IPS DF 6.9 (cell line): ENCODE measurements at places on chromosomes 11 and 22.

DNA sequence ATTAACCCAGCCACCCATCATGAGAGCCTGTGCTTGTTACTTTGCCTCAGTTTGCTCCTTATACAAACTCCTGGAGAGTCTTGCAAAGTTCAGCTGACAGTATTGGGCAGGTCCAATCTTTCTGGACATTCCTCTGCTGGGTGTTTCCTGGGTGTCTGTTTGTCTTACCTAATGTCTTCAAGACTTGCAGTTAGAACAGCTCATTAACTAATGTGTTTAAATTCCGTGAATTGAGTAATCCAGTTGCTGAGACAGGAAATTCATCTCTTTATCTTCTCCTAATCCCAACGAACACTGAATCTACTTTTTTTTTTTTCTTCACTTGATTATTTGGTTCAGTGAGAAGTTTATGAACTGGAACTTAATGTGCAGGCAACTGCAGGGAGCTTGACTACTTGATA lies 20.6 kb downstream of the BCO2 start:
- no peak for DNase-seq

DNA sequence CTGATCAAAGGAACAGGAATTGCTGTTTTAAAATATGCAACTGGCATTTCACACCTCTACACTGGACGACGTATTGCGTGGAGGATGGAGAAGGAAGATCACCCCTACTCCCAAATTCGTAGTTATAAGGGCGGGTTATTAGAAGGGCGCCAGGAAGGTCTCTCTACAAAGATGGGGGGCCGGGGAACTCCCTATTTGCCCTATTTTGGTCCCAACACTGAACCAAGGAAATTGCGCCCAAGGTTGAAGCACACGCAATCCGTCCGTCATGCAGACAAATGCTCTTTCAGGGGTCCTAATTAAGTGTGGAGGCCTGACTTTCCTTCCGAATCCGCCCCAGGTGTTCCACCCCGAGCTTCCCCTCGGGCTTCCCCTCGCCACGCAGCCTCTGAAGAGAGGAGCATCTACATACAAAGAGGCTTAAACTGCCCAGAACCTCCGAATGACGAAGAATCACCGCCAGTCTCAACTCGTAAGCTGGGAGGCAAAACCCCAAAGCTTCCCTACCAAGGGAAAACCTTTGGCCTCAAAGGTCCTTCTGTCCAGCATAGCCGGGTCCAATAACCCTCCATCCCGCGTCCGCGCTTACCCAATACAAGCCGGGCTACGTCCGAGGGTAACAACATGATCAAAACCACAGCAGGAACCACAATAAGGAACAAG lies 396 bp downstream of the NPAT start:
- no peak for DNase-seq

DNA sequence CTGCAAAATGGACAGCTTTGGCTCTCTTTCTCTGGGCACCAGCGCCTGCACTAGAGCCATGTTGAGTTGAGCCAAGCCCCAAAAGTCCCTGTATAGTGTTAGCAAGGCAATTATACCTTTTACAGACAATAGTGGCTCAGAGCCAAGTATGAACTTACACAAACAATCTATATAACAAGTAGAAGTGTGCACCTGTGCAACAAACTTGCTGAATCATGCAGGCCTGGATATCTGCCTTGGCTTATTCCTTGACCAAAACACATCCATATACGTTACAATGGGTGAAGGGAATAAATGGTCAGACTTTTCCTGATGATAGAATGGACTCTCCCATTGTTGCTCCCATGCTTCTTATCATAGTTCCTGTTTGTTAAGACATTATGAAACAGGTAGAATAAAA lies 3.8 kb upstream of the OR52I2 start:
- no peak for DNase-seq

- DNase-seq = no peak
These were observed 1398.9 kb downstream of the BRD1 start for GRCh38 chr22:48428631-48429371.

GRCh38 chr11:2777386-2777785 lies 77.6 kb upstream of the KCNQ1OT1 start:
- no peak for DNase-seq

- DNase-seq = no peak
These were observed 430 bp downstream of the DDX6 start for GRCh38 chr11:118790357-118791110.

- no peak for DNase-seq
These were observed 698.4 kb downstream of the TBC1D22A start for GRCh38 chr22:47460861-47461260.

DNA sequence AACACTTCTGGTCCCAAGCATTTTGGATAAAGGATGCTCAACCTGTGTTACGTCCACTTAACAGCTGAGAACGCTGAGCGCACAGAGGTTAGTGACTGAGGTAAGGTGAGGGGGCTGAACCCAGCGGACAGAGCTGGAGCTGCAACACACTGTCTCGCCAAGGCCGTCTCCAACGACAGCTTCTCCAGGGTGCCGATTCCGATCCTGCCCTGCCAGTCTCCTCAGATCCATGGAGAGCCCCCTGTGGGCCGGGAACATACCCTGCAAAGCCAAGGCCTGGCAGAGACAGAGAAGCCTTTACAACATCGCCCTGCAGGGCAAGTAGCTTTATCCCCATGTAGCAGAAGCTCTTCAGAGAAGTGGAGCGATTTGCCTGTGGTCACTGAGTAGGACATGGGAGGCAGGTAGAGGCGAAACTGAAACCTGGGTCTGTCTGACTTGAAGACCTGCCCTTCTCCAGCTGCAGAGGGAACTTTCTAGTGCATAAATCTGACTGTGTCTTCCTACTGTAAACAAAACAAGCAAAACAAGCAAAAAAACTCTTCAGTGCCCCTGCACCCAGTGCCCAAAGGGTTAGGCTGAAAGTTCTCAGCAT lies 72.8 kb downstream of the SCUBE1 start:
- no peak for DNase-seq
